NAMALWA (cell line): ENCODE measurements at places on chromosomes 7 and 10.
A peak's percentile ranks its signal among the peaks of the same experiment; 100 is the strongest.

DNA sequence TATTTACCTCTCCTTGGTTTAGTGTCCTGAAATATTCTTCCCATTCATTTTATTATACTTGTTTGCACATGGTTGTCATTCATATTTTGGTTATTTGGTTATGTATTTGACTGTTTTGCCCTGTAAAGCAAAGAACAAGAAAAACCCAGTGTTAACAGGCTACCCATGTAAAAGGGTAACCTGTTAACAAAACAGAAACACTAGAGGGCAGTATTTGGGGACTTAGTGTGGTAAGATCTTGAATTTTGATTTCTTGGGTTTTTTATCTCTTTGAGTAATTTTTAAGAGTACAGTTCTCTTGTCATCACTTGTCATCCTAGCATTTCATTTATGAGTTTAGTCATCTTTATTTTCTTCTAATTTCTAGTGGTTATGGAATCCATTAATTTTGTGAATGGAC is 51.3 kb downstream of the POLL start:
- DNase-seq: peak; percentile 56

DNA sequence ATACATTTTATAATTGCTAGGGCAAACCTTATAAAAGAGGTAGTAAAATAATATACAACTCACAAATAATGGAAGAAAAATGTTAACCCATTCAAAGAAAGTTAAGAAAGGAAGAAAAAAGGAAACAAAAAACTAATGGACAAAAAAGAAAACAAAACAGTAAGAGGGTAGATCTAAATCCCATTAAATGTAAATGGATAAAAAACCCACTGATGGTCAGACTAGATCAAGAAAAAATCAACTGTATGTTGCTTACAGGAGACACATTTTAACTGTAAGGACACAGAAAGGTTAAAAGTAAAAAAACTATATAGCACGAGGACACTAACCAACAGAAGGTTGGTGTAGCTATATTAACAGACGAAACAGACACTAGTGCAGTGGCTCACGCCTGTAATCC is 18.0 kb downstream of the FOXL3 start:
- no peak for DNase-seq

DNA sequence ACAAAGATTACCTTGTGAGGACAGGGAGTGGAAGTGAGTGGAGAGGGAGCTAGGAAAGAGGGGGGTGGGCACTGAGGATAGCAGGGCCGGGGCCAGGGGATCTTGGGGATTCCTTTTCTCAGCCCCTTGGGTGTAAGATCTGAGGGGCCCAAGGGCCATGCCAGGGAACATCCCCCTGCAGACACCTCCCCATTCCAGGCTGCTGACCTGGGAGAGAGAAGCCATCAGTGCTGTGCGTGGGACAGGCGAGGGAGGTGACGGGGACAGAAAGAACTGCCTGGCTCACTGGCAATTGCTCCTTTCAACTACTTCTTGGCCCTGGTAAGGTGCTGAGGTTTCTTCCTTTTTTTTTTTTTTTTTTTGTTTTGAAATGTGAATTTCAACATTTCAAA is 12.0 kb upstream of the BTBD16 start:
- DNase-seq: no peak

DNA sequence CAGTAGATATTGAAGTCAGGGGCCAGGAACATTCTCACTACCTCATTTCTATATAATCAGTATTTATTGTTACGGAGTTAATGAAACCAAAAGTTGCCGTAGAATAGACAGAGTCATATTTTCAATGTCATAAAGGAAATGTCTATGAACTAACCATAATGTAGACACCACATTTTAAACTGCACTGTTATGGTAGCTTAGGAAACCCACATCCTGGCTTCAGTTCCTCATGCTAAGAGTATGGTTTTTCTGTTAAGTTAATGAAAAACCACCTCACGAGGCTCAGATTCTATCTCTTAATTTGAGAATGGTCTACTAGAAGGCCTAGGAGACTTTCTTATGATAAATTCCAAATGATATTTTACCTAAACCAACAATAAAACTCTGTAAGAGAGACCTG is 166.5 kb downstream of the TMEM26 start:
- peak; percentile 33 for DNase-seq

GRCh38 chr7:66426332-66426731 is 202.3 kb upstream of the KCTD7 start:
- no peak for DNase-seq

DNA sequence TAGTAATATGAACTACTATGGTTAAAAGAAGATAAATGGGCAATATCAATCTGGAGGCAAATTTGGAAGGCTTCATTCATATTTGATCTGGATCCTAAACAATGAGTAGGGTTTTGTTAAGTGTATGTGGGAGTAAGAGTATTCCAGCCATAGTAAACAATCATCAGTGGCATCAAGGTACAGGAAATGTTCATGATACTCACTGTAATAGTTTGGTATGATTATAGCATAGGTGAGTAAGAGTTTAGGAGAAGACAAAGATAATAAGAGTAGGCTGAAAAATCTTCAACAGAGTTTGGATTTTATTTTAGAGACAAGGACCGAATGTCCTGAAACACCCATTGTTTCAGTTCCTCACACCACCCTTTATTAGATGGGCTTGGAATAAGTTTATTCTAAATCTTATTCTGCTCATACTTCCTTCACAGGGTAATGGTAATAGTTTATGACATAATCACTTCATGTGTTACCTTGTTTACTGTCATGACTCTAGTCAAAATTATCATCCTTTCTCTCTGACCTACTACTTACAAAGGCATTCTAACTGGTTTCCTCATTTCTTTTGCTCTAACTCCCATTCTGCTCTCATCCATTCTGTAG is 38.9 kb downstream of the BRAF start:
- DNase-seq: no peak

DNA sequence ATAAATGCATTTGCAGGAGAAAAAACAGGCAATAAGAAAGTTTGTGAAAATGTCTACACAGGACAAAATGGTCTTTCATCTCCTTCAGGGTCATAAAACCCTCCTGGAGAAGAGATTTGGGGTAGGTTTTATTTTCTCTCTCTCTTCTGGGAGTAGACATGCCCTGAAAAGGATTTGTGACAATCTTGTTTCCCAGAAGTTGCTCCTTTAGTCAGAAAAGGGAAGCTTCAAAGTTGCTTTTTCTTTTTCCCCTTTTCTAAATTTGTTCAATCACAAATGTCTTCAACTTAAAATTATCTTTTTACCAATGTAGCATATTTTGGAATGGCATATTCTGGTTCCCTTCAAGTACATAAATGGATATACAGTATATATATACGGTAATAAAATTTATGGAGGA is 9.4 kb upstream of the ANKRD22 start:
- no peak for DNase-seq

DNA sequence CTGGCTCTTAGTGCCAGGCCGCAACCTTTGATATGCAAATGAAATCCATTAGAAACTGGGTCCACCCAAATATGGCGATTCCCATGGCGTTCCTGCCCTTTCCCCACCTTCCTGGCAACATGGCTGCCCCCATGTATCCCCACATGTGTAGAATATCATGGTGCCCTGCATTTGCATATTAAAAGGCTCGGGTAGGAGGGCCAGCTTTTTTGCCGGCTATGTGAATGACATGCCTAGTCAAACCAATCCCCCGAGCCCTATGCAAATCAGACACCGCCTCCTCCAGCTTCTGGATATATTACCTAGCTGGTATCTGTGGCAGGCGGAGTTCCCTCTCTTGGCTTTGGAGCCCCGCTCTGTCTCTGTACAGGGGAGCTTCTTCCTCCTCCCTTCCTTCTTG is 18.3 kb downstream of the MMS19 start:
- DNase-seq: peak; percentile 73

GRCh38 chr10:51186361-51186760 is 112.1 kb downstream of the PRKG1 start:
- no peak for DNase-seq

DNA sequence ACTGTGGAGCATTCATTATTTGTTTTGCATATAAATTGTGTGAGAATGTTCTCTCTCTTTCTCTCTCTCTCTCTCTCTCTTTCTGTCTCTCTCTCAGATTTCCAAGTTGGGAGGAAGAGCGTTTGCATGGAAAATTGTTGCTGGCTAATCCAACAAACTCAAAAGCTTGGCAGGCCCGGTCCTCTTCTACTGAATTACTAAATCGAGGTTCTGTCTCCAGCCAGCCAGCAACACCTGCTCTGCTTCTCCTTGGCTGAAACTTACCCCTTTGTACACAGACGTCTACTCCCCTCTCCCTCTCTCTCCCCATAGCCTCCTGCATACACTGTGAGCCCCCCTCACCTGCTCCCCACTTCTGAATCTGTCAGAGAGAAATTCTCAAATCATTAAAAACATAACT is 996.4 kb upstream of the AUTS2 start:
- no peak for DNase-seq

DNA sequence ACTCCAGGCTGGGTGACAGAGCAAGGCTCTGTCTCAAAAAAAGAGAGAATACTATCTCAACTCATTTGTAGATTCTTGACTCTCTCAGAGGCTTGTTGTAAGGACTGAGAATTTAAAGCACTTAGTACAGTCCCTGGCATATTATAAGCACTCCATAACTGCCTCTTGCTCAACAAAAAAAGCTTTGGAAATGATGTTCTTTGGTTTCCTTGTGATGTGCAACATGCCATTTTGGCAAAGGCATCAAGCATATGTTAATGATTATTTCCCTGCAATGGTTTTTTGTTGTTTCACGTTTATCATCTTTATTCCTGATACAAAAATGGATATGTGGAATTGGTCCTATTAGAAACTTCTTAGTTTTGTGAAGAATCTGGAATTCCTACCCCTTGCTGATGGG is 15.7 kb downstream of the NOLC1 start:
- DNase-seq: peak; percentile 17

- DNase-seq: no peak
These were observed 139.9 kb upstream of the AKR1E2 start for GRCh38 chr10:4685904-4686643.

- DNase-seq: no peak
These were observed 433.5 kb upstream of the CELF2 start for GRCh38 chr10:10584161-10584560.

GRCh38 chr10:97913614-97914013 is 64.0 kb downstream of the GOLGA7B start:
- no peak for DNase-seq

GRCh38 chr10:118523775-118524174 is 71.7 kb downstream of the PRLHR start:
- no peak for DNase-seq

- no peak for DNase-seq
These were observed 4.0 kb upstream of the ADAP1 start for GRCh38 chr7:958221-959200.

GRCh38 chr10:72026278-72027111 is 61.9 kb downstream of the SPOCK2 start:
- no peak for DNase-seq

DNA sequence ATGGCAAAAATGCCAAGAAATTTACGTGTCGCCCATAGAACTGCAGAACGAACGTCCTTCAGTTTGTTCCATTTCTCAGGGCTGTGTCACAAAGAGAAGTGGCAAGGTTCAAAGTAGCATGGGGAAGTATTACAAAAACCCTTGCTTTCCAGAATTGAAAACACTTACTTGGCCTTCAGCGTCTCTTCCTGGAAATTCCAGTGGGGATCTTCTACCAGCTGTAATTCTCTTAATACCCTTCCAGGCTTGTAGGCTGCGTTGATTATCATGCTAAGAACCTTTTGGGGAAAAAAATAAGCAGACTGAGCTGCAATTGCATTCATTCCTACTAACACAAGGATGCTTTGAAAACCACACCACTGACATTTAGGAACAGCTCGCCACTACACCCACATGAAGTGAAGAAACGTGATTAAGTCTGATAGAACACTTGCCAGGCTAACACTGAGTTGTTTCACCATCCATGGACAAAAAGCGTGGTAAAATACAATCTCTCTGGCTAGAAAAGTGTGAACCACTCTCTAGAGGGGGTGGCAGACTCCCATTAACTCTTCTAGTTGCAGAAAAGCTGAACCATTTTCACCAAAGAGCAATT is 222.3 kb downstream of the SFMBT2 start:
- DNase-seq: no peak

- no peak for DNase-seq
These were observed 86.4 kb upstream of the LYZL1 start for GRCh38 chr10:29202386-29202940.

GRCh38 chr10:44154956-44155355 is 229.9 kb downstream of the CXCL12 start:
- no peak for DNase-seq

GRCh38 chr7:32043688-32044087 is 26.5 kb downstream of the PDE1C start:
- no peak for DNase-seq

DNA sequence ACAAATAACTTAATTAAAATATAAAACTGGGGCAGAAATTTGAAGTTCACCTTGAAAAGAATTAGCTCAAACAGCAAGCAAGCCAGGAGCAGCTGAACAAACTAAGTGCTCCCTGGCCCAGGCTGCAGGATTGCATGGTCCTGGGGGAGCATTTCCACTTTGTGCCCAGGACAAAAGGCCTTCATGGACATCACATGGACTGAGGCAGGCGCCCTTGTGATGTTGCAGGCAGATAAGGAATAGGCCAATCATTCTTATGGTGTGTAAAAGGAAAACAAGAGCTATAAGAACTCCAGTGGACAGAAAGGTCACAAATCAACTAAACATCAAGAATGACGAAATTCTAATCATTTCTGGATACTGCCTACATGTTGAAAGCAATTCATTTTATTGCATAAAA is 17.5 kb upstream of the TECTB start:
- no peak for DNase-seq

GRCh38 chr7:135980665-135981180 is 3.6 kb upstream of the MTPN start:
- DNase-seq: peak; percentile 92

DNA sequence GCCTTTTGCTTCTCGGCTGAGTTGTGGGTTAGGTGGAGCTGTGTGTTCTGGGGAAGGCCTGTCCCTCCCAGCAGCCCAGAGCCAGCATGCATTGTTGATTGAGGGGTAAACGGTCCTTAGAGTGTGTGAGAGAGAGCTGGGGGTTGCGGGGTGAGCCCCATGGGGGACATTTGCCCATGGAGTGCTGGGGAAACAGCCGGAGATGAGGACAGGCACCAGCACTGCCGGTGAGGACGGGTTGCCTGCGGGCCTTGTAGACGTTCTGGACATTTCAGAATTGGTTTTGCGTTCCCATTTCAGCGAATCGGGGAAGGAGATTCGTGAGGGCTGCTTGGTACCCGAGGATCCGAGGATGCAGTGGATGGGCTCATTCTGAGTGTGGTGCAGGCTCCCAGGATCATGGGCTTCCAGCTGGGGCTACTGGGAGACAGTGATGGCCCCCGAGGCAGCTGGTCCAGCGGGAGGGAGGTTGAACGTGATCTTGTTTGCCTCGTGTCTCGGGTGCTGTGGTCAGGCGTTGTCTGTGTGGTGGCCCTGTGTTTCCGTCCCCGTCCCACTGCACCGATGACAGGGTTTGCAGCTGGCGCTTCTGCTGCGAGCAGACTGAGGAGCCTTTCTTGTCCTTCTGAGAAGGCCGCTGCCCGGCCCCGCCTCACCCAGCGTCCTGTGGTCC is 113.9 kb downstream of the CYTH3 start:
- no peak for DNase-seq

GRCh38 chr7:106779877-106780276 is 85.2 kb upstream of the PIK3CG start:
- peak; percentile 52 for DNase-seq
